Esophagus (tissue), 2 donors: ENCODE measurements at places on chromosomes 16 and 17. TPM values are rescaled to one million over a fixed set of nuclear protein-coding genes. Genes with fewer than 3 reads are reported as not detected.

Gene KRT27
- polyA plus RNA-seq: not detected

Gene KRTAP4-6
- not detected for polyA plus RNA-seq

Gene NPIPA7
- 13.6 TPM for polyA plus RNA-seq

Gene KRTAP2-1
- not detected for polyA plus RNA-seq

Gene RAB37
- polyA plus RNA-seq: 0.66 TPM

Gene APOBR
- polyA plus RNA-seq: 1.2 TPM

Gene DRC7
- polyA plus RNA-seq: not detected

Gene PDILT
- polyA plus RNA-seq: not detected

Gene HSPB9
- polyA plus RNA-seq: 0.04 TPM

Gene RHBDL1
- polyA plus RNA-seq: 1.7 TPM

Gene TIMM22
- polyA plus RNA-seq: 9.3 TPM

Gene ADGRG3
- polyA plus RNA-seq: 0.31 TPM

Gene COPZ2
- polyA plus RNA-seq: 8.4 TPM

Gene MYLK3
- 0.04 TPM for polyA plus RNA-seq

Gene FNDC8
- polyA plus RNA-seq: 0.02 TPM
